ENCODE measurements at places on chromosomes 4 and X. TPM values are rescaled to one million over a fixed set of nuclear protein-coding genes. Genes with fewer than 3 reads are reported as not detected.

The SMR3B gene
- total RNA-seq = not detected

The KLHL13 gene
- 3.0 TPM for total RNA-seq

The ETNPPL gene
- 16.2 TPM for total RNA-seq

- H3K36me3 ChIP-seq = no peaks in the 10 kb centered on the region
- H3K4me1 ChIP-seq = no peaks in the 10 kb centered on the region
- no peak overlapping the region for H3K27ac ChIP-seq
- no peaks in the 10 kb centered on the region for H3K27me3 ChIP-seq
These were observed 163.1 kb upstream of the PLAC1 start for GRCh38 chrX:134821370-134821769.

GRCh38 chr4:153008578-153009199, 72.6 kb downstream of the FHDC1 start:
- DNase-seq = no peak
- no peaks in the 10 kb centered on the region for H3K36me3 ChIP-seq

GRCh38 chrX:10506781-10507180, 113.6 kb downstream of the MID1 start:
- H3K36me3 ChIP-seq = no peaks in the 10 kb centered on the region
- H3K4me1 ChIP-seq = peaks cover 5% of the 10 kb centered on the region
- no peak overlapping the region for H3K4me3 ChIP-seq
- H3K27me3 ChIP-seq = no peaks in the 10 kb centered on the region
- peak overlapping the region; percentile 44 for H3K27ac ChIP-seq

DNA sequence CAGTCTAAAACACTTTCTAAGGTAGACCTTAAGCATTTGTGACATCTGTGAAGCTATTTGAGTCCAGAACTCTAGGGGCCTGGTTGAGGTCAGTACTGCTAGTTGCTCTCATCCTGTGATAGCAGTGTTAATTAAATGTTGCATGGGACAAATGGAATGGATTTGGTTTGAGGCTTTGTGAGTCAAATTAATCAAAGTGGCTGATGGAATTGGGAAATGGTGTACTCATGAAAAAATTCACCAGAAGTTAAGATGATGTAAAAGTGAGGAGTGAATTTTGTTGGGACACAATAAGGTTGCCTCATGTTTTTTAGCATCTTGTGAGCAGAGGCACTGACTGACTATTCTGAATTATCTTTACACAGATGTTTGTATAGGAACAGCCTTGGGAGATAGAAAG, 99.2 kb upstream of the ARSJ start:
- no peak for DNase-seq
- no peaks in the 10 kb centered on the region for H3K4me1 ChIP-seq
- H3K4me3 ChIP-seq = no peak overlapping the region

GRCh38 chr4:189279188-189279587, 661.5 kb upstream of the FRG1 start:
- no peaks in the 10 kb centered on the region for H3K36me3 ChIP-seq
- no peaks in the 10 kb centered on the region for H3K4me1 ChIP-seq
- no peak for DNase-seq
- no peak overlapping the region for H3K4me3 ChIP-seq
- no peak overlapping the region for H3K27ac ChIP-seq

- no peaks in the 10 kb centered on the region for H3K4me1 ChIP-seq
- no peaks in the 10 kb centered on the region for H3K27me3 ChIP-seq
- no peak overlapping the region for H3K4me3 ChIP-seq
- no peaks in the 10 kb centered on the region for H3K36me3 ChIP-seq
- H3K27ac ChIP-seq = no peak overlapping the region
These were observed 88.3 kb downstream of the CLCN4 start for GRCh38 chrX:10244915-10245622.

Data from tibial nerve (tissue), 4 donors.